NCI-H446 (cell line): ENCODE measurements at places on chromosomes 12 and 14.
A peak's percentile ranks its signal among the peaks of the same experiment; 100 is the strongest.

- no peak for DNase-seq
Observed at GRCh38 chr12:72465940-72466630, 193.9 kb downstream of the TRHDE start.

GRCh38 chr12:56434828-56435227 lies 14.4 kb downstream of the TIMELESS start:
- DNase-seq, result no peak

DNA sequence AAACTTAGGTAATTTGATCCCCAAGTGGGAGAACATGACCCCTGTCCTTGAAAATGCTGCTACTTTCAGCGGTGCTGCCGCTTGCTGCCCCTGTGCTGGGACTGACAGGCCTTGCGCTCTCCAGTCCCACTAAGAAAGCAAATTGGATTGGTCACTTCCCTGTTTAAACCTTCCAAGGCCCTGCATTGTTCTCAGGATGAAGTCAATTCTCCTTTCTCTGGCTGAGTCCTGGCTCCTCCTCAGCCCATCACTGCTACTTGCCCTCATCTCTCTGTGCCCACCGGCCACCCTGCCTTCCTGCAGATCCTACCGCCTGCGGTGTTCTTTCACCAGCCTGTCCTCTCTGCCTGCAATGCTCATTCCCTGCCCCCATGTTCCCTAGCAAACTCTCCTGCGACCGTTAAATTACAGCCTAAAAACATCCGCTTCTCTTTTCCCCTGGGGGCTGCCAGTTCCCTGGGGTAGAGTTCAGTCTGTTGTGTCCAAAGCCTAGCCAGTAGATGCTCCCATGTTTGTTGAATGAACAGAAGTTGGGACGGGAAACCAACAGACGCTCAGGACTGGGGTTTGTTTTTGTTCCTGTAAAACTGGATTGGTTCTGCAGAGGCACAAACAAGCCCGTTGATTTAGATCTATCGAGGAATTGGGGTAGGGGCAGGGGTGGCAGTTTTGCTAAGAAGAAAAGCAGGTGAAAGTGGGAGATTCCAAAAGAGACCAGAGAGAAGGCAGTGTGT lies 127.3 kb upstream of the HIF1A start:
- no peak for DNase-seq

GRCh38 chr14:100400115-100400514 lies 77.0 kb downstream of the SLC25A47 start:
- peak; percentile 17 for DNase-seq

DNA sequence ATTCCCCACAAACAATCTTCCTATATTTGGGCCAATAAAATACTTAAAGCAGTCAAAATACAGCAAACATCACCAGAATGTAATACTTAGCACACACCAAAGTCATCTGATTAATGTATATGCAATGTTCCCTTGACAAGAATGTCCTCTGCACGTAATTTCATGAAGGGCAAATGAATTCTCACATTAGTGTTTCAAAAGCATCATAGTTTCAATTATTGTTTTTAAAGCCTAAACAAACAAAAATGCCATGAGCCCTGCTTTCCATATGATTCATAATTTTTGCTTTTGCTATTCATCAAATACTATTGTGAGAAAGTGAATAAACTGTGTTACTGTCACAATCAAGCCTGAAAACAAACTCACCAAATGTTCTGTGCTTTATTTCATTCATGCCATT lies 156.0 kb downstream of the EPS8 start:
- DNase-seq, result no peak

DNA sequence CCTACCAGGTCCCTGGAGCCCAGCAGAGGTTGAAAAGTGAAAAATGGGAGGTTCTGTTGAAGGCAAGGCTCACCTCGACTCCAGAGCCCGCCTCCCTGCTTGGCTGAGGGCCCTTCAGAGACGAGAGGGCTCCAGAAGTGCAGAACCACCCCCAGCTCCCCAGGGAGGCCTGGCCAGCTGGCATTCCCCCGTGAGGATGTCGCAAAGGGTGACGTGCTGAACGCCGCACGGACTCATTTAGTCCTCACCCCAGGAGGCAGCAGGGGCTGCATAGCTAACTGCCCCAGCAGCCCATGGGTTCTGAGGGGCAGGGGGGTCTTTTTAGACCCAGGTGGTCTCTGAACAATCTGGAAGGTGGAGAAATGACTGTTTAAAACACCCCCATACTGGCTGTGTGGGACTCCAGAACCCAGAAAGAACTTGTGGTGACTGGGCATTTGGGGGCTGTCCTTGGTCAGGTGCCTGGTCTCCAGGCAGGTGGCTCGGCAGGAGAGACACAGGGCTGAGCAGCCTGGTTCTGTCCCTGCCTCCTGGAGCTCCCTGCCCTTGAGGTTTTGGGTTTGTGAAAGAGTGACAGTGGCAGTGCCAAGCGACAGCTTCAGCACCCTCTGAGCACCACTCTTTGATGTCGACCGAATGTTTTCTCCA lies 32.0 kb downstream of the ANAPC7 start:
- DNase-seq, result no peak

- DNase-seq, result no peak
Observed at GRCh38 chr14:64249363-64249762, 44.8 kb downstream of the ESR2 start.

DNA sequence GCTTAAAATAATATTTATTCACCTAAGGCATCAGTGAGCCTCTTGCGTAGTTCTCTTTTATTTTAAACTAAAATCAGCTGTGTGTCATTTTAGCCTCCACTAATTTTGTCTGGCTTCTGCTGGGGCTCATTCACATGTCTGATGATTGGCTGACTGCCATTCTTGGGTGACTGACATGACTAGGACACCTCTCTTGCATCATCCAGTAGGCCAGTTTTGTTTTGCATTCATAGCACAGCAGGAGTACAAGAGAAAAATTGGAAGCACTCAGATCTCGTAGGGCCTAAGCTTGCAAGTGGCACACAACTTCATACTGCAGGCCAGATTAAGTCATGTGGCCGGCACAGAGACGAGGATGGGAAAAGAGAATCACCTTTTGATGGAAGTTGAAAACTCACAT lies 1226.5 kb downstream of the GALC start:
- DNase-seq, result no peak

GRCh38 chr12:81759190-81760051 lies at the start of gene PPFIA2:
TSS of gene PPFIA2 (minus strand) at chr12:81759350.
- DNase-seq, result peak; percentile 55

DNA sequence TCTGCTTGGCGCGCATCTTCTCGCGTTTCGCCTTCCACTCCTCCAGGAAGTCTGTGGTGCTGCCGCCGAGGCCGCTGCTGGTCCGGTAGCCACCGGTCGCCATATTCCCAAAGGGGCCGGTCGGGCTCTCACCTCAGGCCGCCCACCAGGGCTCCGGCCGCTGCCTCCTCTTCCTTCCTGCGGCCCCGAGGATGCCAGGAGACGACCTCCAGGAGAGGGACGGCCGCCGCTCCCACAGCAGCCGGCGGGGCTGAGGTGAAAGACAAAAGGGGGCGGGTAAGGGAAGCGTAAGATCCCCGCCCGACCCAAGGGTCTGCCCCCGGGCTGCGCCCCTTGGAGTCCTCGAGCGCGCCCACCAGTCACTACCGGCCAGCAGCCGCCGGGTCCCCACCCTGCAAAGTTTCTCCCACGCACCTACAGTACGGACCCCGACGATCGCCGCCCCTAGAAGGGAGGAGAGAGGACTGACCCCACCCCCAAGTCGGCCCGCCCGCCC lies 574 bp downstream of the PAWR start:
- no peak for DNase-seq

DNA sequence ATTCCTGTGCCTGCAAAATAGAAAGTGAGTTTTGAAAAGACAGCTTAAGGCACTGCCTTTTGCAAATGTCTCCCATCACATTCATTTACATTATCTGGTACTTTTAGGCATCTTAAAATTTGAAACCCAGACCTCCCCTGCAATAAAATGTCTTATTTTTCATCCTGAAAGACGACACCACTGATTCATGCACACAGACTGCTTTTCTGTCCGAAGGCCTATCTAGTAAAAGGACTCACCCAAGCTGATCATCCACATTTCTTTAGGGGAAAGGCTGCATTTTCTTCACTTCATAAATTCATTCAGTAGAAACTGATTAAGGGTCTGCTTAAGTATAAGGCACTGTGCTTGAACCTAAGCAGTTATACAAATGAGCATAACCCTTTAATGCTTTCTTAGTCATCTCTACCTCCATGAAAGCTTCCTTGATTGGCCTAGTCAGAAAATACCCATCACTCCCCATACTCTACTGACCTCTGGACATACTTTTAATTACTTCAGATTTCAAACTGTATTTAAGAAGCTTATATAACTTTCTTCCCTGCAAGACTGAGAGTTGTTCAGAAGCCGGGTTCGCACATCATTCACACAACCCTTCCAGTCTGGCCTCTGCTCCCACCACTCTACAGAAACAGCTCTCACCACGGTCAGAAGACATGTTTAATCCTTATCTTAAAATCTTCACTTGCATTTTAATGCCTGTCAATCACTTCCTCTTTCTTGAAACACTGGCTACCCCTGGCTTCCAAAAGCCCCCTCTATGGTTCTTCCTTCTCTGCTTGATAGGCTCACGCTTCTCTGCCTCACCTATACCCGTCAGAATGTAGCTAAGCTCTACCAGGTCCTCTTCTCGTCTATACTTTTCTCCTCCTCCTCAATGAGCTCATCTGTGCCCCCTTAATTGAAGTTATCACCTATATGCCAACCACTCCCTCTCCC lies 288.6 kb downstream of the MED13L start:
- DNase-seq, result no peak

GRCh38 chr14:24084440-24084839 lies 9.7 kb upstream of the PCK2 start:
- DNase-seq, result no peak

DNA sequence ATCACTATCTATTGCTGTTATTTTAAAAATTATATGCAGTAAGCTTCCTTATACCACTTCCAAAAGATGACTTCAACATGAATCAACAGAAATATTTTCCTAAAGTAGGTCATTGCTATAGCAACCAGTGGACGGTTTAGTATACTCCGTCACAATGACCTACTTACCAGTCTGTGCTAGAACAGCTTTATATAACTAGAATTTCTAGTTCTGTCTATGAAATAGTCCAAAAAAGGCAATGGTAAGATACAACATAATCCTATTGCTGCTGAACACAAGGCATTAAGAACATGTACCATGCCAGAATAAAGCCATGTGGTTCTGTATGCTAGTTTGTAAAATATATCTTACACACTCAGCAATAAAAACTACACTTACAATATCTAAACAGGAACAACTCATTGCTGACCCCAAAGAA lies 40.7 kb upstream of the MTERF2 start:
- DNase-seq, result no peak

- no peak for DNase-seq
Observed at GRCh38 chr14:89372512-89372883, 44.5 kb downstream of the FOXN3 start.

GRCh38 chr12:42701084-42701483 lies 111.5 kb upstream of the PRICKLE1 start:
- no peak for DNase-seq

- no peak for DNase-seq
Observed at GRCh38 chr14:23130871-23131270, 11.8 kb upstream of the CEBPE start.

GRCh38 chr12:535396-535795 lies 75.7 kb downstream of the B4GALNT3 start:
- no peak for DNase-seq

DNA sequence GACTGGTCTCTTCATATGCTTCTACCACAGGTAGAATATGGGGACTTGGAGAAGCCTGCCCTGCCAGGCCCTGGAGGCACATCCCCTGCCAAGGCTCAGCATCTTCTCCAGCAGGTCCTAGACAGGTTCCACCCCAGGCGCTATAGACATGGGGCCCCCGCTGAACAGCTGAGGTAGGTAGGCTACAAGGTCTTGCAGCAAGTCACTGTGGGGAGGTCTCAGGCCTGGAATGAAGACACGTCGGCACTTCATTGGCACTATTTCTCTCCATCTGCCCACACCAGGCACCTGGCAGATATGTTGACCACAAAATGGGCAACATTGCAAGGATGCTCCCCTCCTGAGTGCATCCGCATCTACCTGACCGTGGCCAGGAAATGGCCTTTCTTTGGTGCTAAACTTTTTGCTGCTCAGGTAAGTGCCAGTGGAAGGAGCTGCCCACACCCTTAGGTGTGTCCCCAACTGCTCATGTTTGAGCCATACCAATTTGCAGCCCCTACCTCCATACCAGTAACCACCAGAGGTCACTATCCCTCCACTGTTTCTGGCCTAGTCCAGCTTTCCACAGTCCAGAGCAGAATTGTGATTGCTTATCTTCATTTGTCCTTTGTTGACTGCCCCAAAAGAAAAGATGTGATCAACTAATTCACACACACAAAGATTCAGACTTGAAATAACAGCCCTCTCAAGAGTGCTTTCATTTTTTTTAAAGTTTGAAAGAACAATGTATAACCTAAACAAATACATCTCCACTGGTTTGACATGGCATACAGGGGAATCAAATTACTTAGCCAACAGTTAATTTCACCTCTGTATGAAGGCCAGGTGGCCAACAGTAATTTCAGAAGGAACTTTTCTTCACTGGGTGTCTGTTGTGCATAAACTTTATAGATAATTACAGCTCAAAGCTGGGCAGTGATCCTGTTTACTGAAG lies 16.1 kb downstream of the PIGH start:
- peak; percentile 29 for DNase-seq

DNA sequence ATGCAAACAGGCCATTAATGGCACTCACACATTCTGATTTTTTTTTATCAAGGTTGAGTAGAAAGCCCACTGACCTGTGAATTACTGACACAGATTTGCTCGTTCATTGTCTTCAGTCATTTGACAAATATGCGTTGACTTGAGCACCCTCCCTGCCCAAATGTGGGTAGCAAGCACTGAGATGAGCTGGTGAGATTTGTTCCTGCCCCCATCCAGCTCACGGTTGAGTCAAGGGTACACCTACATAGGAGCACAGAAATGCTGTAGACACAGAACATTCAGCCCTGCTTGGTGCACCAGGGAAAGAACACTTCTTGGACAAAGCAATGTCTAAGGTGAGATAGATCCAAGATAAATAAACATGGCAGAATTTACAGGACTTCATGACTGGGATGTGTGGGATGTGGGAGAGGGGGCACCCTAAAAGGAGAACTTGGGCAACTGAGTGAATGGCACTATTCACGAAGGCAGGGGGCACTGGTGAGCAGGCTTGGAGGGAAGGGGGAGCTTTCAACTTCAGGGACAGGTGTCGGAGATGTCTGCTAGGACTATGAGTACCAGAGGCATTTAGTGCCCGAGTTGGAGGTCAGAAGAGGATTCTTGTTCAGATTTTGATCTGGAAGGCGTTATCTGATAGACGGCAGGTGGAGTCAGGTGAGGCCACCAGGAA lies 213.4 kb downstream of the VRK1 start:
- DNase-seq, result no peak

- DNase-seq, result peak; percentile 83
Observed at GRCh38 chr12:56119361-56119796, 1.3 kb downstream of the ZC3H10 start.

- DNase-seq, result no peak
Observed at GRCh38 chr12:18690653-18691052, 47.2 kb downstream of the PLCZ1 start.
